Kidney epithelial cell (primary cell): ENCODE measurements at places on chromosomes 7 and 10.

DNA sequence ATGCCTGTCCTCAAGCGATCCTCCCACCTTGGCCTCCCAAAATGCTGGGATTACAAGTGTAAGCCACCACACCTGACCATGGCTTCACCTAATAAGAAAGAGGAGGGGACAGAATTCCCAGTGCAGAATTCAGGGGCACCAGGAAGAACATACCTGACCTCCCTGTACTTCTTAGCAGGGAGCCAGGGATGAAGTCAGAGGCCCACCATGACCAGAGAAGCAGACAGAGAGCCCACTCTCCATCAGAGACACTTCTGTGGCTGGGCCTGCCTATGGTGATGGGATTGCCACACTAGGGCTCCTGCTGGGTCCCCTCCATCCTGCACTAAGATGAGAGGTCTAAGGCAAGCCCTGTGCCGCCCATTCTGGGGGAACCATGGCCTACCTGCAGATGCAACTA lies 157.4 kb upstream of the LYZL2 start:
- no peak for DNase-seq

DNA sequence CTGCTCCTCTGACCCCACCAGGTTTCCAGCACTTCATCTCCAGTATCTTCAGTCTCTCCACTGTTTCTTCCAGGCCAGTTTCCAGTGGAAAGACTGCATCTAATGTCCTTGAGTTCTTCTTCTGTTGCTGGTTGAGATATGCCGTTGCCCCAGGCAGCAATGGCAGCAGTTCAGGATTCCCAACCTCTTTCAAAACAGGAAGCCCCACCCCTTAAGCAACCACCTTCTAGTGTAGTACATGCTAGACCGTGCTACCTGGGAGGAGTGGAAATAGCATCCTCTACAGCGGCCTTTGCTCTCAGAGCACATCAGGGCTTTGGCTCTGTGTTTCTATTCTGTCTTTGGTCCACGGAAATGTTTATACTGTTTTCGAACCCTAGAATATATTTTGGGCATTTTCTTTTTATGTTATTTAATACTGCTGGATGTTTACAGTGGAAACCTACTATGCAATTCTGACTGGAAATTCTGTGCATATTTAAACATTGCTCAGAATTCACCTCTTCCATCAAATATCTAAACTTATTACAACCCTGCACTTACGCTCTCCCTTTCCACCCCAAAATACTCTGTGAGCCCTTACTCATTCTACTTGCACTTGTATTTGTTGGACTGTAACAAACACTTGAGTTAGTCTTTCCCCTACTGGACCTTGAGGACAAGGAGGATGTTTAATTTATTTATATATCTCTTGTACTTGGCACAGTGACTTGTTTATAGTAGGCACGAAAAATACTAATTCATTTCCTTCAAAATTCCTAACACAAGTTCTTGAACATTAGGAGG lies 8.5 kb upstream of the BPGM start:
- DNase-seq = no peak

DNA sequence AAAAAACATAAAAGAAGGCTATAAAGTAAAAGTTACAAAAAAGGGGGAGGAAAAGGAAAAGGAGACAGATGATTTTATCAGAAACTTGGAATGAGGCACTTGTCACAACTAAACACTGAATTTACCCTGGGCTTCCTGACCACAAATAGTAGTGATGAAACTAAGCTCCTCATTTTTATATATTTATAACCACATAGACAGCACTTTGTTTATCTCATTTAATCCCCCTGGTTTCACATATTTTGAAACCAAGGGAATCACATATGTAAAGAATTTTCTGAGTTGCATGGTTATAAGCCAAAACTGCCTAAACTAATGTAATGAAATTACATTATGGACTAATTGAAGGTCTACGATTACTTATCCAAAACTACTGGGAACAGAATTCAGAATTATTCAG lies 39.6 kb upstream of the MET start:
- DNase-seq = no peak

- DNase-seq = no peak
Observed at GRCh38 chr7:116361767-116362166, 137.8 kb upstream of the CAV2 start.

DNA sequence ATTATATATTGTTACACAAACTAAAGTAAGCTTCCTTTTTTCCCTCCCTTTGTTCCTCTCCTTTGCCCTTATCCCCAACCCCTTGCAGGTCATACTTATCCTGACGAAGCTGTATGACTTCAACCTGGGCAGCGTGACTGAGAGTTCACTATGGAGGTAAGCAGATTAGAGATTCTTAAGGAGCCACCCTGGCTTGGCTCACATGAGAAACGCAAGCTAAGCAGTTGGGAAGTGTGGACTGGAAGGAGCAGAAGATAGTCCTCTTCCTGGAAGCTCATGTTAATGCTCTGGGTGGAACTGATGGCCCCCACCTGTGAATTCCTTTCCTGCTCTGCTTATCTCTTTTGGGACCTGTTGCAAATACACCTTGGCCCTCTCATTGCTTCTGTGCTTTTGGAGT lies 201.6 kb downstream of the SORCS3 start:
- no peak for DNase-seq

DNA sequence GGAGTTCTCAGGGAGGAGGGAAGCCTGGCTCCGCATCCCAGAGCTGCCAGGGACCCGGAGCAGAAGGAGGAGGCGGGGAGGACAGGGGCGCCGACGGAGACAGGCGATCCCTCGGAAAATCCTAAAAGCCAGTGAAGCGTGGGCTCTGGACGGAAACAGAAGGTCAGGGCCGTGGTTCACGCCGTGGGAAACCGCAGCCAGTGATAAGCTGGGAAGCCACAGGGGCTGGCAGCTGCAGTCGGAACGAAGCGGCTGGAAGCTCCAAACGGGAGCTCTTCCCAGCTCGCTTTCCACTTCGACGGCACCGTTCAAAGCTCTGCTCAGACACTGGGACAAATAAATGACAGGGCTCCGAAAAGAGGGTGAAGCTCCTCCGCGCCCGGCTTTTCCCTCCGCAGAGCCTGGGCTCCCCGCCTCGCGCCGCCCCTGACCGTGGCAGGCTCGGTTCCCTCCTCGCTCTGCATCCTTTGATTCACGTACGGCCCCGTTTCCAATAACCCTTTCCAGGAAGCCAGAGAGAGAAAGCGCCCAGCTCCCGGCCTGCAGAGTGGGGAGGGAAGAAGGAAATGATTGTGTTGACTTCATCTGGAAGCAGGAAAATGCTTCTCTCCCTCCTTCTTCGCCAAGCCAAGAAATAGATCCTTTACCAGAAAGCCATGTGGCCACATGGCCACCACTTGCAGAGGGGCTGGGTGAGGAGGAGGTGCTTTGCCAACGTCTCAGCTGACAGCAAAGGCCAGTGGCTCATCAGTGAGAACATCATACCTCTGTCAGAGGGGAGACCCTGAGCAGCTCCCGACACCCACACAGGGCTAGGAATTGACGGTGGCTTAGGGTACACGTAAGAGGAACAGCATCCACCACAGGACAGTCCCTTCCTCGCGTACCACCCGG lies 57.4 kb downstream of the ADRB1 start:
- no peak for DNase-seq

GRCh38 chr7:145092766-145093165 lies 256.9 kb upstream of the TPK1 start:
- DNase-seq = no peak

- DNase-seq = no peak
Observed at GRCh38 chr7:14199336-14199735, 209.9 kb upstream of the ETV1 start.

GRCh38 chr10:17510242-17510908 lies 56.0 kb upstream of the ST8SIA6 start:
- no peak for DNase-seq

DNA sequence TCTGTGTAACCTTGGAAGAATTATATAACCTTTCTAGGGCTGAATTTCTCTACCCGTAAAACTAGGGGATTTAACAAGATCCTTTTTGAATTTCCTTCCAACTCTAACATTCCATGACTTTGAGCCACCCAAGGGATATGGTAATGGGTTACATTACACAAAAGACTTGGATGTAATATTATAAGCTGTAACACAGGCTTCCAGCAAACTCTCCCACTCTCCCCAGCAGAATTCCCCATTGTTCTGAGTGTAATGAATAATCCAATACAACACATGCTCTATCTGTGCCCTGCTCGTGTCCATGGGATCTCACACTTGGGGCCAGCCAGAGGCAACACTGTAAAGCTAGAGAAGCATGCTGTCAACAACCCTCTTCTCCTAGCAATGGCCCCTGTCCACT lies 790.6 kb upstream of the AUTS2 start:
- no peak for DNase-seq

DNA sequence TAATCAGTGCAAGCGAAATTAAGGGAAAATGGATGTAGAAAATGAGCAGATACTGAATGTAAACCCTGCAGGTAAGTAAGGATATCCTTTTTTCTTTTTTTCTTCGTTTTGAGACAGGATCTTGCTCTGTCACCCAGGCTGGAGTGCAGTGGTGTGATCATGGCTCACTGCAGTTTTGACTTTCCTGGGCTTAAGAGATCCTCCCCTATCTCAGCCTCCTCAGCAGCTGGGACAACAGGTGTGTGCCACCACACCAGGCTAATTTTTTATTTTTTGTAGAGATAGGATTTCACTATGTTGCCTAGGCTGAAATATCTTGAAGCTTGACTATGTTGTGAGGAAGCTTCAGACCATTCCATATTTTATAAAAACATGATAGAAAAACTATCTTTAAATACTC lies 4.3 kb downstream of the PDCD4 start:
- DNase-seq = no peak

GRCh38 chr10:74888962-74889661 lies 62.7 kb downstream of the KAT6B start:
- no peak for DNase-seq
